ENCODE measurements at places on chromosomes 5 and 9.

GRCh38 chr5:17187786-17188170, 29.7 kb upstream of the BASP1 start:
- no peak for DNase-seq

- DNase-seq, result no peak
Measured at GRCh38 chr5:9861666-9862256, 231.6 kb upstream of the TAS2R1 start.

GRCh38 chr5:1722877-1723276, 76.8 kb downstream of the MRPL36 start:
- no peak for DNase-seq

- DNase-seq, result no peak
Measured at GRCh38 chr9:121736934-121737462, 85.6 kb downstream of the DAB2IP start.

- DNase-seq, result no peak
Measured at GRCh38 chr5:177550122-177550521, 4.2 kb downstream of the FAM193B start.

DNA sequence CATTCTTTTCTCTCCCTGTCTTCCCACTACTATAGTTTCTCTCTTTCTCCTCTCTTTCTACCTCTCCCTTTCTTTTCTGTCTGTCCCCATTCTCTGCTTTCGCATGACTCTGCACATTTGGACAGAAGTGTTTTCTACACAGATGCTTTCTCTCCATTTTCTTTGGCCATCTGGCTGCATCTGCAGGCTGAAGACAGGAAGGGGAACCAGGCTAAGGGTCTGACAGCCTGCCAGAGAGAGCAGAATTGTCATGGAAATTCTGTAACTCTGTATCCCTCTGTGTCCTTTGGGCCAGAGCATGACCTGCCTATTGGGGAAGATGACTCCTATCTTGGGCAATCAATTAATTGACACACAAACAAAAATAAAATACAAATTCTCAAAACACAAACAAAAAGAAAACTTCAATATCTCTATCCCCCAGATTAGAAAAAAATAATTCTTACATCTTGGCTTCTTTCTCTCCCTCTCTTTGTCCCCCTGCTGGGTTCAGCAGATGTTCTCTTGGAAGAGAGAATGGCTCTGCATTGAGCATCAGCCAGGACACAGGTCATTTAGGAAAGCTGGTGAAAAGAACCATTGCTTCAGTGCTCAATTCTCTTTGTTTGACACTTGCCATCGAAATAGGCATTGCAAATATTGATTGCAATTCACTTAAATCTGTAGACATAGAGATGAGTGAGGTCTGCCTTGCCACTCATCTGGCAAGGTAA, 415.9 kb upstream of the KLF4 start:
- DNase-seq, result no peak

DNA sequence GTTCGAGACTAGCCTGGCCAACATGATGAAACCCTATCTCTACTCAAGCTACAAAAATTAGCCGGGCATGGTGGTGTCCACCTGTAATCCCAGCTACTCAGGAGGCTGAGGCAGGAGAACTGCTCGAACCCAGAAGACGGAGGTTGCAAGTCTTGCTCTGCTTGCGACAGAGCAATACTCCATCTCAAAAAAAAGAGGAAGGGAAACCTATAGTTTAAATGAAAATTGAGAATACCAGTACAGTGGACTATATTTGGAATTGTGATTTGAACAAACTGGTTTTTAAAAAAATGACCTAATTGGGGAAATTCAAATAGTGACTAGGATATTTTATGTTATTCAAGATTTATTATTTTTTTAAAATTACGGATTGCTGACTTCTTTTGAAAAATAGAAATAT, 33.2 kb downstream of the DIAPH1 start:
- no peak for DNase-seq

DNA sequence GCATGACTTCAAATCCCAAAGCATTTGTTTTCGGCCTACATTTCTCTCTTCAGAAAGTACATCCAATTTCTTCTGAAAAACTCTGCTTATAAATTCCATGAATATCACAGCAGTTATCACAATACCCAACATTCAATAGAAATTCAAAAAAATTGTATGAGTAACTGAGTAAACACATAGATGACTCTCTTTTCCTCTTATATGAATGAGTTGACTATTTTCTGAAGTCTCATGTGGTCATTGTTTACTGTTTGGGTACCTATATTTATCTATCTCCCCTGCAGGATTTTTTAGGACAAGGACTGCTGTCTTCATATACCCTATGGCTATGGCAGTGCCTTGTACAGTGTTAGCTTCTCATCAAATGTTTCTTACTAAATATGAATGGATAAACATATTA, 157.1 kb downstream of the HTR1A start:
- DNase-seq, result no peak

DNA sequence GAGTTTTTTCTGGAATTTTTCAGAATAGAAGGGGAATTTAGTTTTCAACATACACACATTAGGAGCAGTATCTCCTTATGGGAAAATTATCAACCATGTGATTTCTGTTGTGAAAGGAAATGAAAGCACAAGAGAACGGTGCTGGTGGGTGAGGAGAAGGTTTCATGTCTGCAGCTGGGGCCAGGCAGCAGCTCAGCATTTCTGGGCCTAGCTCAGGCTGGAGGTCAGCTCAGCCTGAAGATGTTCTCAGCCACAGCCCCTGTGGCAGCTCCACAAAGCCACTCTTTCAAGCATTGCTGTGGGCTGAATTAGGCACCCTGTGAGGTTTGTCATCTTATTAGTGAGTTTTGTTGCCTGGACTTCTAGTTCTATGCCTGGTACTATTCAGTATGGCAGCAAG, 90.3 kb downstream of the DIRAS2 start:
- no peak for DNase-seq

GRCh38 chr5:139276426-139276825, 17.1 kb upstream of the MATR3 start:
- no peak for DNase-seq

DNA sequence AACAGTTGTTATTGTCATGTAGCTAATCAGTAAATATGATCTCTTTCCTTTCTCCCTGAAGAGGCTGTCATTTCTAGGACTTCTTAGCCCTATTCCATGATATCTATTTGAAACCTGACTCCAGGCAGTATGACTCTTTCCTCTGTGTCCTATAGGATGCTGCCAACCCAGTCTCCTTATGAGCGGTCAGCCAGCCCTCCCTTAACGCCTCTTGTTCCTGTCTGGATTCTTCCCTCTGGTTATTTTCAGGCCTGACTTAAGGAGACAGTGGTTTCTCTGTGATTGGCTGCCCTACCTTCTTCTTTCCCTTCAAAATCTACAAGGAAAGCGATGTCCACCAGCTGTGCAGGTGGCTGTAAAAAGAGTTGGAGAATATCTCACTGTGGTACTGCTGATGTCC, 19.4 kb upstream of the C5orf63 start:
- no peak for DNase-seq

DNA sequence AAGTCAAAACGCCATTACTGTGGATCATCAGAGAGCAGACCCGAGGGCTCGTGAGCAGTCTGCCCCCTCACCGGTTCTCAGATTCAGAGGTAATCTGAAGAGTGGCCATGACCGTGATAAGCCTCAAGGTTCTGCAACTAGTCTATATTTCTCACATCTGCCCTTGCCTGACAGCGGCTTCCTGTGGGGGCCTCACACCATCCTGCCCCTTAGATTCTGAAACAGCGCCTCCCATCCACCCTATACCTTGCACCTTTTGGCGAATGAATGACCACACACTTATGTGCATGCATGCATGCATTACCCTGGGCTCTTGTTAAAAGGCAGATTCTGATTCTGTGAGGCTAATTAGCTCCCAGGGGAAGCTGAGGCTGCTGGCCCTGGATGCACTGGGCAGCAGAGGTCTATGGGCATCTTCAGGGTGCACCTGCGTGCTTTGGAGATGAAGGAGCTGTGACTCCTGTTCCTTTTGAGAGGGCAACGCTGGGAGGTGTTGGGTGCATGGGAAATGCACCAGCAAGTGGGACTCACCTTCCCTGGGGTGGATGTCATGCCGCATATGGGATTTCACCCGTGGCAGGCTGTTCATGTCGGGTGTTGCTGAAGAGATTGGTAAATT, 7.8 kb upstream of the GADD45G start:
- DNase-seq, result no peak

DNA sequence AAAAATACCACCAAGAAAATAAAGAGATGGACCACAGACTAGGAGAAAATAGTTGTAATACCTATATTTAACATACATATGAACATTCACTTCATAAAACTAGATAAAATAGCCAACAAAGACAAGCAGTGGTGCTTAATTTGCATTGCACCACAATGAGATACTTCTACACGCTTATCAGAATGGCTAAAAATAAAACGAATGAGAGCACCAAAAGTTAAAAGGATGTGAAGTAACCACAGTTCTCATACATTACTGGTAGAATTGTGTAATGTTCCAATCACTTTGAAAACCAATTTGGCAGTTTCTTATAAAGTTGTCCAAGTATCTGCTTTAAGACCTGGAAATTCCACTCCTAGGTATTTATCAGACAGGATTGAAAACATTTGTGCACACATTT, 198.9 kb upstream of the SGCD start:
- DNase-seq, result no peak

DNA sequence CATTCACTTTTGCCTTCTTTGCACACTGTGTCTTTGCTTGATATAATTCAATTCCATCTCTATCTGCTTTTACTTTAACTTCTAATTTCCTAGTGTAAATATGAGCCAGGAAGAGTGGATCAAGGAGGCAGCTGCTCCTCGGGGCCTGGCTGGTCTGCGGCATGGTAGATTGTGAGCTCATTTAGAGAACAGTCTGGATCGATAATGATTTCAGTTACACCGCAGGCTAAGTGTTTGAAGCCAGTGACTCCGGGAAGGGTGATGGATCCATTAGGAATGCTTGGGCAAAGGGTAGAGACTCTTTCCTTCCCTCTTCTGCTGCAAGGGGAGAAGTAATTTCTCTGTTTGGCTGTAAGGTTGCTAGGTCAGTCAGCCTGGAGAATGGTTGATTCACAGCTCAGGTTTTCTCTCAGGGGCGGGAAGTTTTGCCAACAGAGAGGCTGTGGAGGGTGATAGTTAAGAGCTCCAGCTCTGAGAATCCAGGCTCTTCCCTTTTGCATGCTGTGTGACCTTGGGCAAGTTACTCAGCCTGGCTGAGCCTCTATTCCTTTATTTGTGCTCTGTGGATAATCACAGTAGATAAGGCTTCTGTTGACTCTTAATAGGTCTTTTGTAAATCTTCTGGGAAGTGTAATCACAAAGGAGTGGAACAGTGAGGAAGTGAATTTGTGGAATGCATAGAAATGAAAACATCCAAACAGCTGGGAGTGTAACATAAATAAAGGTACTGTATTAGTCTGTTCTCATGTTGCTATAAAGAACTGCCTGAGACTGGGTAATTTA, 99.1 kb downstream of the PTTG1 start:
- DNase-seq, result no peak

GRCh38 chr5:55344392-55344992, 36.7 kb downstream of the MTREX start:
- DNase-seq, result peak; percentile 71

DNA sequence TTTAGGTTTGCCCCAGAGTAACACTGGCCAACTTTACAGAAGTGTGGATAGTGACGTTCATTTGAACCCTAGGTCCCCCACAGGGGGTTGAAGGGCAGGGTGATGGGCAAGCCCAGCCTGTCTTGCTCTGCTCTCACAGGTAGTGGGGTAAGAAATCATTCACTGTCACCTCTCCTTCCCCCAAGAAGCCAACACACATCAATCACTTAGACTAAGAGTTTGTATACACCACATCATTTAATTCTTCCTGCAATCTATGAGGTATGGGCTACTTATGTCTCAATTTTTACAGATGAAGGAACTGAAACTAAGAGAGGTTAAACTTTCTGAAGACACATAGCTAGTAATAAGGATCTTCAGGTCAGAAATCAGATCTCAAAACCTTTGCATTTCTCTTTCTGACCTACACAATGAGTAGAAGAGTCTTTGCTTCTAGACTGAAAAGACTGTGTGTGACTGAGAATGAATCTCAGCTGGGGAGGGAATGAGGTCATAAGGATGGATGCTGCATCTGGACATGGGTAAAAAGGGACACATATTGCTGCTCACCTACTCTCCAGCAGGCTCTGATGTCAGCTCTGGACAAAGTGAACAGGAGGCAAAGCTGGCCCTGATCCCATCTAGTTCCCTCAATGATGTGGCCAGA, 81.0 kb upstream of the EQTN start:
- DNase-seq, result no peak

GRCh38 chr5:135833961-135834638, 363 bp upstream of the SLC25A48 start:
- no peak for DNase-seq

DNA sequence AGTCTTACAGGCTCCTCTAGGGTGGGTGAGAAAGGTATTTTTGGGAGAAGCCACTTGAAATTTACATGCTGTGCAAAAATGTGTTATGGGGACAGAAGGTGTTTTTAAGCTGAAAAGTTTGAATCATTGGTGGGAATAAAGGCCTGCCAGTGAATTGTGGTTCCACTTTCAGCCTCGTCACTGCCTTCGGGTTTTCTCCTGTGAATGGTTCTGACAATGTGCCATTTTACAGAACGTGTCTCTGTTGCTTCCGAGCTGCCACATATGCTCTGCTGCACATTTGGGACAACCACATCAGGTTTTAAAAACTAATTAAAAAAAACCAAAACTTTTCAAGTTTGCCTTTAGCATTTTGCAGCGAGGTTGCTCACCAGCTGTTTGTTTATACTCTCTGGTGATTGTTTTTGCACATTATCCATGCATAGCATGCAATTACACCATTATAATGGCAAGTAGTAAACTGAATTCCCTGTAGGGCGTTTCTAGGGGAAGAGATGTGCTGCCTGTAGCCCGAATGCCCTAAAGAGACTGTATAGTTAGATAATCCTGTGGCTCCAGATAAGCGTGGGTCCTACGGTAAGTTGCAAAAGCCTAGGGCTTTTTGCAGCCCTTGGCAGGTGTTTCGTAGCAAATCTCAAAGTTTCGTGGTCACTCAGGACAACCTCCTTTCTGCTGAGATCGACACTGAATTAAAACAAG, 40.1 kb upstream of the SUB1 start:
- no peak for DNase-seq

- DNase-seq, result no peak
Measured at GRCh38 chr5:55711507-55712022, 559 bp downstream of the SLC38A9 start.

- DNase-seq, result no peak
Measured at GRCh38 chr9:18756712-18757125, 276.3 kb downstream of the SAXO1 start.

GRCh38 chr9:132002643-132003318, 76.9 kb downstream of the MED27 start:
- DNase-seq, result no peak

GRCh38 chr9:97307500-97308163, at the start of gene CCDC180:
TSS of gene CCDC180 (plus strand) at chr9:97307659. CDS start at chr9:97308064, 405 bp downstream.
- DNase-seq, result no peak
